ENCODE measurements at places on chromosomes 11 and 22.

GRCh38 chr11:80886684-80887083, 1445.9 kb upstream of the TENM4 start:
- no peak for DNase-seq

- peak; percentile 59 for DNase-seq
Measured at GRCh38 chr11:11842421-11843008, 743 bp downstream of the USP47 start.

GRCh38 chr11:1202154-1202775, 20.6 kb upstream of the MUC5B start:
- DNase-seq, result no peak

DNA sequence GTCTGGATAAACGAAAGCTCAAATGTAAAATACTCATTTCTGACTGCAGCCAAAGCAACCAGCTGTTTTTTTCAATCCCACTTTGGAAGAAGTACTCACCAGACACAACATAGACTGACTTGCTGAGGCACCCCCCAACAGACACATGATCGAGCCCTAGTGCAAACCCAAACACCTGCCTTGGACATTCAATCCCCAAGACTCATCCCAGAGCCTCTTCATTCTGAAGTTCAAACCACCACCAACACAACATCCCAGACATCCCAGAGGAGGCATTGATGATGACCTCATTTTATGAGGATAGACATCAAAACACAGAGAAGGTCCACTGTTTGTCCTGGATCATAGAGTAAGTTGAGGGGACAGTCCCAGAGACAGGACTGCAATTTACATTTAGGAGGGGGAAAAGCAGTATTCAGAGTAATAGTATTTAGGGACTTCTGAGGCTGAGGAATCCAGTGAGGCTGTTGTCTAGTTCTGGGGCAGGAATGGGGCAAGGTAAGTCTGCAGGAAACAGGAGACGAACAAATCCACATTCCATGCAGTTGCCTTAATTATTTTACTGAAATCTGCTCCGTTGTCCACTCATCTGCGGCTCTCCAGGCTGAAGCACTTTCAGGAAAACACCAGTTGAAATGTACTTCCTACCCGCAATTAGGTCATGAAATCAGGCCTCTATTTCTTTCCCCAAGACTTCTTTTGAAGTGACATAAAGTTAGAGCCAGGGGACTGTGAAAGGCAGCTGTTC, 54.8 kb downstream of the CLPB start:
- DNase-seq, result no peak

- no peak for DNase-seq
Measured at GRCh38 chr11:33461369-33462125, 204.4 kb downstream of the HIPK3 start.
